ENCODE measurements at places on chromosomes 3 and 15.
A peak's percentile ranks its signal among the peaks of the same experiment; 100 is the strongest.

GRCh38 chr15:90124507-90124906 lies 22.2 kb upstream of the IDH2 start:
- no peak for DNase-seq

- no peak for DNase-seq
These were observed 2.7 kb downstream of the ALS2CL start for GRCh38 chr3:46690798-46691197.

DNA sequence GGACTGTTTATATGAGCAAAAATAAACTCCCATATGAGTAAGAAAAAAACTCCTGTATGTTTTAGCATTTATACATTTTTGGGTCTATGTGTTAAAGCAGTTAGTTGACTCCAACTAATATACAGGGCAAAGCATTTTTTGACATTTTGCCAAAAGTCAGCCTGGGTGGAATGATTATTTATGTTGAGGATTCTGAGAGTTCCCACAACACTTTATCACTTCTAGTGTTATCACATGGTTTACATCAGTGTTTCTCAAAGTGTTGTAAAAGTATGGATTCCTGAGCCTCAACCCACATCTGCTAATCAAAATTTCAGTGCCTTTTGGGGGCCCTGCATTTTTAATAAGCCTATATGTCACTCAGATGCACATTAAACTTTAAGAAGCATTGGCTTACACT lies 337.3 kb upstream of the WNT5A start:
- no peak for DNase-seq

- DNase-seq = no peak
These were observed 5.2 kb upstream of the WDR5B start for GRCh38 chr3:122421101-122421500.

DNA sequence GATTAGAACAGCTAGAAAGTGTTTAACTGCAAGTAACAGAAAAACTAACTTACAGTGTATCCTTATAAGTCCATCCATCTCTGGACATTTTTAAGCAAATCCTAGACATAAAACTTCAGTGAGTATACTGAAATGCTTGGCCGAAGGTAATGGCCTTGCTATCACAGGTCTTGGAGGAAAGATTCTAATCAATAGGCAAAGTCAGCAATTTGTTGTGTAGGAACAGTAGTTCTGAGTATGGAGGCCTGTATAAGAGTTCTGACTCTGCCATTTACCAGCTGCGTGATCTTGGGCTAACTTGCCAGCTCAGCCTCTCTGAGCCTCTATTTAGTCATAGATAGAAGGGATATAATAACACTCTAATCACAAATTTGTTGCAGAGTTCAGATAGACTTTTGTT lies 328.1 kb downstream of the IL20RB start:
- DNase-seq = no peak

- DNase-seq = peak; percentile 18
These were observed 22.8 kb upstream of the ZNF80 start for GRCh38 chr3:114260152-114260551.

DNA sequence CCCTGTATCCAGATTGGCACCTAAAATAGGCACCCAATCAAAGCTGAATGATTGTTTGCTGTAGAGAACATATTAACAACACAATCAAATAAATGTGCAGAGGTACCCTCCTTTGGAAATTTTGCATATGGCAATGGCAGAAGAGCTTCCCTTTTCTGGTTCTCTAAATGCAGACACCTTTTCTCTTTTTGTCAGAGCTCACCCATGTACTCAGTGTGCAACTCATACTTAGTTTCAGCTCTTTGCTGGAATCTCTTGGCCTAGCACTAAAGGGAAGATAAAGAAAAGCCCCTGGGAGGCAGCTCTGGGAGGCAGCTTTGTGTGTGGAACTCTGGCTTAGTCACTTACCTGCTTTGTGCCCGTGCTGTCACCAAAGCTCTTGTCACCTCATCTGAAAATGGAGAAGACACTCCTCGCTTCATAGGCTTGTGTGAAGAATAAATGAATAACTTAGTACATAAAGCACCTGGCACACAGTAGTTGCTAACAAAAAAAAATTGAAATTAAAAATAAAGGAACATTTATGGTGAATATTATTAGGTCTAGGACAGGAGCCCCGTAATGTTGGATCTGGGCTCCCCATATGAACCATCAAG lies 28.8 kb downstream of the ST6GAL1 start:
- DNase-seq = no peak

GRCh38 chr3:4426782-4427344 lies 40.2 kb downstream of the SUMF1 start:
- DNase-seq = peak; percentile 70

DNA sequence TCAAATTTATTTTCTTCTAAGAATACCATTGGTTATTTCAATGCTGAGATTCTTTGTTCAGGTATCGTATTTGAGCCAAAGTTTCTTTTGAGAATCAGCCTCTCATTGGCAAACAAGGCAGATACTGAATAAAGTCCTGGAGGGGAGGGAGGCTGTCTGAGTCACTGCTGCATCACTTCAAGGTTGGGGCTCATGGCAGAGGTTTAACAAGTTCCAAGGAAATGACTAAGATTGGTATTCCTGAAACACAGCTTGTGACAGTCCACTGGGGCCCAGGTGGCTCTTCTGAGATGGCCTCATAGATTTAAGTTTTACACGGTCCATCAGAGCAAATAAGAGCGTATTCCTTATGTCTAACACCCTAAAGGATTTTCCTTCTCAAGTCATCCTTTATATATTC lies 213.8 kb upstream of the STAC start:
- no peak for DNase-seq

DNA sequence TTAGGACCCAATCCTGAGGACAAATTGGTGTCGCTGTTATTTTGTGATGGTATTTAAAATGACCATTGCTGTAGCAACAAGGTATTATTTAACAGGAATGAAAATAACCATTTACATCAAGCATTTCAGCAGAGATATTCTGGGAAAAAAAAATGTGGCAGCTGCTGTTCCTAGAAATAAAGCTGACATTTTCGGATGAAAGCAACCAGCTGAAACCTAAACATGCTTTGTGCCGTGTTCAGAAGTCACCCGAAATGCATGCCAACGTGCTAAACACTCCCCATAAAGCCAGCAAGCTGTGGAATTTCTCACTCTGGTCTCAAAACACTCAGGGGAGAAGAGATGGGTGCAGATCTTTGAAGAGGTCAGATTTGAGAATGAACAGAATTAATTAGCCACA lies 31.5 kb upstream of the TAFA4 start:
- no peak for DNase-seq

DNA sequence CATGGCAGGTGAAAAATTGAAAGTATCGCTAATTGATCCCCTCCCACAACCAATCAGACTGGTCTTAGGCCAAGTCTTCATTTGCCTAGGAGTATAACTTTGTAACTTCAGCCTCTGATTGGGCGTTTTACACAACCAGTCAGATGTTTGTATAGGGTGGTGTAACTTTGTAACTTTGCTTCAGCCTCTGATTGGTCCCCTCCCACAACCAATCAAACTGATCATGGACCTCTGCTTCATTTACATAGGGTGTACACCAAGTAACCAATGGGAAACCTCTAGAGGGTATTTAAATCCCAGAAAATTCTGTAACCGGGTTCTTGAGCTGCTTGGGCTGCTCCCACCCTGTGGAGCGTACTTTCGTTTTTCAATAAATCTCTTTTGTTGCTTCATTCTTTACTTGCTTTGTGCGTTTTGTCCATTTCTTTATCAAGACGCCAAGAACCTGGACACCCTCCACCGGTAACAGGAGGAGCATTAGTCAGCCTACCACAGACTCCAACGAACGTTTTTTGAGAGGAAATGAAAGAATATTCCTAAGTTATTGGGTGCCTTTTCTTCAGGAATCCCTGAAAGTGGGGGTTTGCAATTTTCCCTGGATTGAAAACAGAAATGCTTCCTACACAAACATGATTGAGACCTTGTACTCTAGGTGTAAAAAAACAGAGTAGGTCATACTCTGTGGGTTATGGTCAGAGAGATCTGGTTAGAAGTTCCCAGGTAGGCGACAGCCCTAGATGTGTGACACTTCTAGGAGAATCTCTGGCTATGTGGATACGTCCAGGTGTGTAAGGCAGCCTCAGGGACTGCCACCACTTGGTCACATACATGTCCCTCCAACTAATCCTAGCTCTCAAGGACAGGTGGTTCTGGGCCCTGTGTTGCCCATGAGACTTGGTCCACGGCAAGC lies 5.5 kb upstream of the SACM1L start:
- no peak for DNase-seq

- no peak for DNase-seq
These were observed 153.9 kb downstream of the KLF13 start for GRCh38 chr15:31480356-31481025.

DNA sequence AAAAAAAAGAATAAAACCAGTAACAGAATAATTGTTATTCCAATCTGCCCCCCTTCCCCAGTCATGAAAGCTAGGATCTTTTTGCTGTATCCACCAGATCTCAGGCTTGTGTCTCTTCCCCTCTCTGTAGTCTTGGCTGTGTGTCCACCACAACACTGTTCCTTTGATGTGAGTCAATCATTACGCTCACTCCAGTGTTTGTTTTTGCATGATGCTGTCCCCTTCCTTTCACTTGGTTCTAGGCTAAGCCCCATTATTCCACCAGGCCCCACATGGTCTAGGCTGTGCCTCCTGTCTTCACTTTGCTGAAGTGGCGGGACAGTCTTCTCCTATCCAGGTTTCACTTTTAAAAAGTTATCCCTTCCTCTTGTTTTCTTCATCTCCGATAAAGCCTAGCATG lies 13.6 kb downstream of the ACKR2 start:
- DNase-seq = no peak

- DNase-seq = no peak
These were observed 288.2 kb upstream of the ZNF385D start for GRCh38 chr3:22039161-22039560.

- no peak for DNase-seq
These were observed 46.3 kb downstream of the FOXP1 start for GRCh38 chr3:71537211-71537611.

GRCh38 chr3:160564949-160565441 lies 376 bp downstream of the KPNA4 start:
- DNase-seq = peak; percentile 45

GRCh38 chr3:135514060-135514448 lies 451.5 kb upstream of the PPP2R3A start:
- DNase-seq = no peak

DNA sequence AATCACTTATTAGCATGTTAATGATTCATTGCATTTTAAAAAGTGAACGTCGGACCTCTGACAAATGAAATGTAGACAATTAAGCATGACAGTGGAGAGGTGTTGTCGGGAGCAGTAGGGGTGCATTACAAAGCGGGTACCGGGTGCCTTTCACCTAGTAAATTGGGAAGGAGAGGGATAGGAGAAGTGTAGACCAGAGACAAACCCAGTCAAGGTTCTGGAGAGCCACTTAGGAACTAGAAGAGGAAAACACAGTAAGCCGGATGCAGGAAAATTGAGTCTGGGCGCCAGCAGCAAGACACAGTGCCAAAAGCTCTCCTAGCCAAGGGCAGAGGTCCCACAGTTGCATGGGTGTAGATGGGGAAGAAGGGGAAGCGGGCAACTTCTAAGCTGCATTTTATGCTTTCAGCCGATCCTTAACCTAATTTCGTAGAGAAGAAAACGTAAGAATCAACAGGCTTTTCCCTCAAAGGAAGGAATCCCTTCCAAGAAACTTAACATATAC lies 3.1 kb upstream of the CERS3 start:
- no peak for DNase-seq

- peak; percentile 74 for DNase-seq
These were observed 37.7 kb upstream of the PARP14 start for GRCh38 chr3:122642935-122643334.

DNA sequence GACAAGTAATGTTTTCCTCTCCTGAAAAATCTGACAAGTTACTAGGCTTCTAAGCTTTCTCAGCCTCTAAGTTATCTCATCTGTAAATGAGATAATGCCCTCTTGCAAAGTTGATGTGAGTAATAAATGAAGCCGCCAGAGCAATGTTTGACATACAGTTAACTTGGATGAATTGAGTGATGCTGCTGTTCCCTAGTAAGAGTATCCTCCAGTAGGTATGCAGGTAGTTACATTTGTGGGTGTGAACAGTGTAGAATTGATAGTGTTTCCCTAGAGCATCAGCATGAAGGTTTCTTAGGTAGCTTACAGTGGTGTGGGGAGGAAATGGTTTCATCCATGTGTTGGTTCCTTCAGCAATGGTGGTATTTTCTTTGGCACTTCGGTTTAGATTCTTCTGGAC lies 3.4 kb downstream of the ATP2C1 start:
- DNase-seq = no peak

GRCh38 chr15:90407871-90408317 lies 19.9 kb downstream of the IQGAP1 start:
- peak; percentile 28 for DNase-seq

- DNase-seq = peak; percentile 77
These were observed 109.6 kb upstream of the TMCO5A start for GRCh38 chr15:37824717-37825382.

- DNase-seq = no peak
These were observed 1.8 kb downstream of the HCN4 start for GRCh38 chr15:73366766-73367623.

DNA sequence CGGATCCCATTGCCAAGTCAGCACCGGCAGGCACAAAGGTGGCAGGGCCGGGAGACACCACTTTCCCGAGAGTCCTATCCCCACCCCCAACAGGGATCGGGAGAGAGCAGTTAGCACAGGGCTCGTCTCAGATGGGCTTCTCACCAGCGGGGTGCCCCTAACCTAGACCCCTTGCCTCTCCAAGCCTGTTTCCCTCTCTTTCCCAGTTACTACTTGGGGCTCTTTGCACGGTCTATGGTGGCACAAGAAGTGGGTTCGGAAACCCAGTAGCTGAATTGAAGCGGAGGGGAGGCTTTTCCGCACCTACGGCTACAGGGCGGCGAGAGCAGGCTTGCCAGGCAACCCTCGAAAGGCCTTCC lies 383 bp upstream of the EFCC1 start:
- DNase-seq = no peak

DNA sequence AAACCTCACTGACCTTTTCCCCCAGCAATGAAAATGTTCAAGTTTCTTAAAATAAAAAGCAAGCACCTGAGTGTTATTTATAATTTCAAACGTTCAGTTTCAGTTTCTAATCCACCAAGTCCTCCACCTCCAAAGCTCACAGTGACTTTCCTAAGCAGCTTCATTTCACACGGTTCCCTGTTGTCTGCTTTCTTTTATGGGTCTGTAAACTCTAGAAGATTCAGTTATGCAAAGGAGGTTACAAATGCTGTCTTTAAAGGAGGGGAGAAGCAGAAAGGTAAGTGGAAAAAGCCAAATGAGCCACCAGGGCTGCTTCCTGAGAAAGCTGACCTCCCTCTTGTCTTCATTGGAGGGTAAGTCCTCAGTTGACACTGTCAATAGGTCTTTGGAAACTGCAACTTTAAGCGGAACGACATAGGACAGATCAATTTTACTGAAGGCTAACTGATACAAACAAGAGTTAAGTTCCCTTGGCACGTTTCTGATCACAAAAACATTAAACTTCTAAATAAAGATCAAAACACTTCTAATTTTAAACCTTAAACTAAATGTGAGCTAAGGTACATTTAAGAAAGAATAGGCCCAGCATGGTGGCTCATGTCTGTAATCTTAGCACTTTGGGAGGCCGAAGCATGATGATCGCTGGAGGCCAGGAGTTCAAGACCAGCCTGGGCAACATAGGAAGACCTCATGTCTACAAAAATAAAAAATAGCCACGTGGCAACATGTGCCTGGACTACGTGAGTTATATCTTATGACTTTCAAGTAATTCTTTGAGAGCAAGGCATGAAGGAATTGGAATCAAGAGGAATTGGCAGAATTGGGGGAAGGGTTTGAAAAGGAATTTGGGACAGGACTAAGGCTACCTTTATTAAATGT lies 151.9 kb upstream of the UBE2E1 start:
- DNase-seq = no peak

- DNase-seq = peak; percentile 12
These were observed 166.9 kb upstream of the UMPS start for GRCh38 chr3:124563376-124563775.

All from OCI-M1 (cell line).